Memory B cell (primary cell): ENCODE measurements at places on chromosomes 7 and 10.

- DNase-seq = no peak
Observed at GRCh38 chr7:130216750-130217149, 9.1 kb downstream of the SSMEM1 start.

GRCh38 chr7:84274029-84274638 lies 79.5 kb upstream of the SEMA3A start:
- no peak for DNase-seq

- no peak for DNase-seq
Observed at GRCh38 chr10:119253433-119254174, 46.2 kb downstream of the GRK5 start.

- no peak for DNase-seq
Observed at GRCh38 chr10:7706534-7707073, 3.5 kb downstream of the ITIH2 start.

DNA sequence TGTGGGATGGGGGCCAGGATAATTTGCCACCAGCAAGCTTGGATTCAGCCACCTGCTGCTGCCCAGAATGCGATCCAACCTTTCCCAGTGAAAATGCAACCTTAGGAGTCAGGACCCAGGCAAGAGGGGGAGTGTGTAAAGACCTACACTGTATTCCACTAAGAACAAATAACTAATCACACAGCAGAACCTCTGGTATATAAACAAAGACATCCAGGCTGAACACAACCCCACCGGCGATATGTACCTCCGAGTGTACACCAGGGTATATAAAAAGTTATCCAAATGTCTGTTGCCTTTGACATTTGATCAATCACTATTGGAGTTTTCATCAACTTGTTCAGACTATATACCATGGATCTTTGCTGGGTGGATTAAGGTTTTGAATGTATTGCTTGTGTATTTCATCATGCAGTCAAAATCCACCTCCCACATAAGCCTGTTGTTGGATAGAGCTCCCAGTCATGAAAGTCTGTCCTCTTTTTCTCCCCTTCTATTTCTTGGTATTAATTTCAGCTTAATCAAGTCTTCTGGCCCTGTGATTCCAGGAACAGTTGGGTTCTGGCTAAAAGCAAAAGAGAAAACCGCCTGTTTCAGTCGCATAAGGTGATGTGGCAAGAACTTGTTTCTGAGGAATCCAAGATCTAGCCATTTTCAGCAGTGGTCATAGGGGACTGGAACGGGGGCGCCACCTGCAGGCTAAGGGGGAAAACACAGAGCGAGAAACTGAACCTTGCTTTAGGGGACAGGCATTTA lies 290.7 kb downstream of the CCDC3 start:
- peak; percentile 78 for DNase-seq

DNA sequence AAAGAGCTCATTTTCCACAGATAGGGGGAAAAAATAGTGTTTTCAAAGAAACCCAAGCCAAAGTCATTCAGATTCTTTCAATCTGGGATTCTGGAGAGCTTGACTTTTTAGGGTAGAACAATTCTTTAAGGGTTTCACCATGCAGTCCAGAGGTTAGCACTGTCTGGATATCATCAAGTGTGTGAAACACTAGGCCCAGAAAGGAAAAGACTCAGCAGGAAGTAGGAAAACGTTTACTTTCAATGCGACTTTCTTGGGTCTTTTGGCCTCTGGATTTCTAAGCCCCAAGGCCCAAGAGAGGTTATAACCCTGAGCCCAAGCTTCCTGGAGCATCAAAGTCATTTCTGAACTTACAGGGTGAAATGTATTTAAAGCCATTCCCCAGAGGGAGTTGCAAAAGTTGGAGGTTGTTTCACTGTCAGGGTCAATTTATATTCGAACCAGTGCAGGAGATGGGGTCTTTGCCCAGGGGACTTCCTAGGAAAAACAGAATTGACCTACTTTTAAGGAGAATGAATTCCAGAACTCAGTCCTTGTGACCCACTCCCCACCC lies 158.0 kb downstream of the C7orf25 start:
- DNase-seq = no peak

- DNase-seq = no peak
Observed at GRCh38 chr7:141610671-141611070, 59.5 kb downstream of the AGK start.

DNA sequence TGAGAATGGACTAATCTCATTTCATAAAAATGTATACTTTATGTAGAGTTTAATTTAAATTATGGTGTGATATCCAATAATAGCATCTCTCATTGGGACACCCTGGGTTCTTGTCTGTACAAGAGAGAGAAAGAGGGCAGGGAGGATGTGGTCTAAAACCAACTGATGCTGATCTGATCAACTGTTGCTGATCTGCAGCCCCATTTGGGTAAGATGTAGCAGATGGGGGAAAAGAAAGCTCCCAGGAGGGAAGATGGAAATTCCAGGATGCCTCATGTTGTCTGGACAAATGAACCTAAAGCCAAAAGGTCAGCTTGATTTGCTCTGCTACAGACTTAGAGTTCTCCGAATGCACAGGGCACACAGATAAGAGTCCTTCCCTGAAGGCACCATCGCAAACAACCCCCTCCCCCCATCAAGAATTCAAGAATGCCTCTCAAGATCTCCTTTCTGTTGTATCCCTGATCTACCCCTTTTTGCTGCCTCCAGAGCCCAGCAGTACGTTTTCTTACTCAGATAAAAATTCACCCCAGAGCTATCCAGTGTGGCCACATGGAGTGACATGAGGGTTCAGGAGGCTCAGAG lies 171.4 kb upstream of the INHBA start:
- no peak for DNase-seq

- DNase-seq = no peak
Observed at GRCh38 chr7:154310114-154310513, 257.9 kb downstream of the DPP6 start.

GRCh38 chr7:28151965-28152364 lies 28.6 kb downstream of the JAZF1 start:
- peak; percentile 30 for DNase-seq

DNA sequence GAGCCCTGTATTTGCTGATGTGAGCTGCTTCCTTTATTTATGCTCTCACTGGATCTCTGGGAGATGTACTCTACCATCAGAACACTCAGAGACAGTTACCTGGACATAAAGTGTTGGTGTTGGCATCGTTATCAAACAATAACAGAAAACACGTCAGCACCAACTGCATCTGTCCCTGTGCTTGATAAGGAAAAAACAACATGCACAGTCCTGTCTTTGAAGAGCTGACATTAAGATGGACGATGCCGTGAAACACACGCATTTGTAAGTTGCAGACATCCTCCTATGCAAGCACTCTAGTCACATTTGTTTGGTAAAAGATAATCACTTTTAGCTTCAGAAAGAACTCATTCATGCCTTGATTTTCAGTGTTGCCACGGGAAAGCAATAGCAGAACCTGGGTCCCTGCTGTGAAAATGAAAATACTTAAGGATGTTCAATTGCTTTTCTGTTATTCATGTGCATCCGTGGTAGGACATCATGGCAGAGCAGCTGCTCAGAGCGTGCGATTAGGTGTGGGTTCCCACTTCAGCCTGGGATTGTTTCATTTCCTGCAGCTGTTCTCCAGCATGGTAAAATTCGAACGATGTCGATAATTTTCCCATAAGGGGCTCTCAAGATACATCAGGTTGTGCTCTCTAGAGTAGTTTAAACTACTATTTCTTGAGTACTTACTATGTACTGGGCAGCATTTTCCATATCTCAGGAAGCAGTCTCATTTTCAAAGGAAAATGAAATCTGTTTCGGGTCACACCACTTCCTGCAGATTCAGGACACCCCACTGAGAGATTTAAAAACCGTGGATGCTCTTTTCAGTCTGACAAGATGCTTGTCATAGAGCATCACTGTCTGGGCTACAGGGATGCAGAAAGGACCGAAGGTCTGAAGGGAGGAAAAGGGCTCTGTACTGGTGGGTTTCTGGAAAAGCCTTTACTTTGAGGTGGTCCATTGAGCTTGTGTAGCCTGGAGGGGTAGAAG lies 248.7 kb downstream of the CAMK1D start:
- DNase-seq = no peak

GRCh38 chr7:7772397-7772821 lies 54.0 kb upstream of the RPA3 start:
- DNase-seq = no peak

DNA sequence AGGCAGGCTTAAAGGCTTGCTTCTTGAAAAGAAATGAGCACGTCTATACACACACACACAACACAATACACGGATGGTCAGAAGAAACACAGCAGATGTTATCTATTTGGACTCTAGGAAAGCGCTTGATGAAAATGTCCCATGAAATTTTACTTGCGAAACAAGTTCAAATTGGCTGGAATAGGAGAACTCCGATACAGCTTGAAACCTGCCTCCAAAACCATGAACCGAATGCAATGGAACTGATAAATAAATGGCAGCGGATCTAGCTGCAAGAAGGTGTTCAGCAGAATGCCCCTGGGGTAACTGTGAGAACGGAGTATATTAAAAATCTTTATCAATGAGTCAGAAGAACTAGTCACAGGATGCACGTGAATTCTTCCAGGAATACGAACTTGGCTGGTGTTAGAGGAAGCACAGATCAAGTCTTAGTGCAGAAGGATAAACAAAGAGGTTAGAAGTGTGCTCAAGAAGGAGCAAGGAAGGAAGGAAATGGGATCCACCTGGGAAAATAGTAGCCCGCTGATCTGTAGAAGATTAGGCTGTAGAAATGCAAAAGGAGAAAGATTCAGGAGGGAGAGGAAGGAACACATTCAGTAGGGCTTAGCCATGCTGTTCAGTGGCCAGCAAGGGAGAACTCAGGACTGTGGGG lies 142.0 kb upstream of the PRKCQ start:
- DNase-seq = no peak
